ENCODE measurements at places on chromosomes 1 and 21. TPM values are rescaled to one million over a fixed set of nuclear protein-coding genes. Genes with fewer than 3 reads are reported as not detected.

GRCh38 chr21:14403681-14404318 is 20.9 kb upstream of the HSPA13 start:
- no peak for DNase-seq
- H3K36me3 ChIP-seq = no peaks in the 10 kb centered on the region
- no peak overlapping the region for H3K27ac ChIP-seq
- H3K4me1 ChIP-seq = no peaks in the 10 kb centered on the region
- no peak overlapping the region for H3K4me3 ChIP-seq

DNA sequence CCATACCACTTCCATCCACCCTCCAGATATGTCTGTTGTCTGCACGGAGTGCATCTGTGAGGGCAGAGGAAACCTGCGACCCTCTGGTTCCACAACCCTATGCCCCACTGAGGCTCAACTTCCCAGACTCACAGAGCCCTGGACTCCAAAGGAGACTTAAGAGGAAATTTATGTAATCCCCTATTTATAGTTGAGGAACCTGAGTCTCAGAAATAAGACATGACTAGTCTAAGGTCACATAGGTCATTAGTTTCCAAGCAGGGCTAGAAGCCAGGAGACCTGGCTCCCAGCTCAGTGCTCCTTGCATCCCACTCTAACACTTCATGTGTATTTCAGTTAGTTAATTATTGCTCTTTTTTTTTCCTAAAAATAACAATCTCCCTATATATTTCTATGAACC is 15.7 kb upstream of the LEMD1 start:
- H3K27ac ChIP-seq = no peak overlapping the region
- no peaks in the 10 kb centered on the region for H3K36me3 ChIP-seq
- peaks cover 9% of the 10 kb centered on the region for H3K4me1 ChIP-seq

The C1orf141 gene
- not detected for total RNA-seq

The ADGRL2 gene
- 74.7 TPM for total RNA-seq

The CAMK2N1 gene
- 5.6 TPM for total RNA-seq

- no peaks in the 10 kb centered on the region for H3K36me3 ChIP-seq
- H3K27ac ChIP-seq = no peak overlapping the region
- no peak for DNase-seq
These were observed 115.0 kb upstream of the BACE2 start for GRCh38 chr21:41052820-41053555.

DNA sequence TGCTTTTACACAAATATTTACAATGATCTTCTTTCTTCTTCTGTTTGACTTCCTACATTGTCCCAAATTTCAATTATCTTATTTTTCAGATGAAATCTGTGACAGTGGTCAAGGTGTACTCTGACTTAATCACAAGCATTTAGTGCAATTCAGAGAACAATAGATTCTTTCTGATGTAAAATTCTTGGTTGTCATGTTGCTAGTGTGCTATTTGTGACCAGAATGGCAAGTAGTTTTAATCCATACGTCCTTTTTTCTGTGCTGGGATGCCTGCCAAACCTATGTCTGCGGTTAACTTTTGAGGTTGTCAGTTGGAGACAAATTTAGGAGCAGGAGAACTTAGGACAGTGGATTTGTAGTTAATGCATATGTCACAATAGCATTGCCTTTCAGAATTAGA is 31.0 kb downstream of the NCAM2 start:
- H3K4me1 ChIP-seq = no peaks in the 10 kb centered on the region
- no peak overlapping the region for H3K4me3 ChIP-seq
- no peak for DNase-seq
- no peaks in the 10 kb centered on the region for H3K27me3 ChIP-seq

- no peaks in the 10 kb centered on the region for H3K36me3 ChIP-seq
- no peaks in the 10 kb centered on the region for H3K27me3 ChIP-seq
- no peak overlapping the region for H3K27ac ChIP-seq
- no peak for DNase-seq
These were observed 105.3 kb downstream of the PTGS2 start for GRCh38 chr1:186574926-186575325.

DNA sequence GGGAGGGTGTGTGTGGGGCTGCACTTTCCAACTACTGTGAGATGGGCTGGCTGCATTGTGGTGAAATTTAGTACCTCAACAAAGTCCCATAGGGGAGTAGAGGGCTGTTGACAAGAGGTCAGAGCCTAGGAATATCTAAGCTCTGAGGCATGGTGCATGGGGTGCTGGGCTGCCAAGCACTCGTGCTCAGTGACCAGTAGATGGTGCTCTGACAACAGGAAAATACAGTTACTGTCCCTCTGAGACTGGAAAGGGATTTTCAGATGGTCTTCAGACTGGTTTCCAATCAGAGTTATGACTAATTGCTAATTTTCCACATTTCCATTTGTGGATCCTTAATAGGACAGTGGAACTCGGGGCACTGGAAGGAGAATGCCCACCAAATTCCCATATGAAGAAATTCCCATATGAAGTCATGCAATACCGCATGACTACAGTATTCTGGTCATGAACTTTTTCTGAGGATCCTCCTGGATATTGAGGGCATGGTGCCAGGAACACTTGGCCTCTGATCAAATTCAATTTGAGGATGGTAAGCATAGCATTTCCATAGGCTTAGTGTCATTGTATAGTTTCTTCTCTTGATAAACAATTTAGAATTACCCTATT is 4.1 kb upstream of the CACNA1E start:
- H3K4me3 ChIP-seq = no peak overlapping the region
- no peak overlapping the region for H3K27ac ChIP-seq
- no peaks in the 10 kb centered on the region for H3K4me1 ChIP-seq
- peaks cover 29% of the 10 kb centered on the region for H3K27me3 ChIP-seq
- H3K36me3 ChIP-seq = no peaks in the 10 kb centered on the region
- peak; percentile 21 for DNase-seq

DNA sequence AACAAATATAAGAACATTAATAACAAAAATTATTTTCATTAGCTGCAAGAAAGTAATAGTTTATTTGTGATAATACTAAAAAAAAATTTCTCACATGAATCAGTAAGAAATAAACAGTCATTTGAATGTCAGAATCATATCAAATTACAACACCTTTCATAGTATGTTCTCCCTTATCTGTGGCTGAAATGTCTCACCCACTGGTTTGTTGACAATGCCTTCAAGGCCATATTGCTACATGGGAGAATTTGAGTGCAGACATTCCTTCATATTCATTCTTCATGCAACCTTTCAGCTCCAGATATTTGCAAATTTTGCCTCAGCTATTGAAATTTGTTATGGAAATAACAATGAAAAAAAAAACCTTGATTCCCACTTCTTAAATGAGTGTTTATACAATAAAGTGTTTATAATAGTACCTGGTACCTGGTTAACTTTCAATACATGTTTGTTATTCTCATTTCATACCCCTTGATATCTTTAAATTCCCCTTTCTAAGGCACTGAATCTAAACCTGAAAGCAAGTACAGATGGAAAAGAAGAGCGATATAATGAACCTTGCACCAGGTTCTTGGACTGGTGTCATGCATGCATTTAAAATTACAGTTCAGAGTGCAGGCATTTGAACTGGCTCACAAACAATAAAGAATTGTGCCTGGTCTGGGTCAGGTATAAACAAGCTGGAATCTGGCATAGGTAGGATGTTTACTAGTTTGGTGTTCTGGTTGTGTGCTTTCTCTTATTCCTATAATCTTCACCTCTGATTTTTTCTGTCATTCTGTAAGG is 242.2 kb upstream of the ADGRL2 start:
- no peaks in the 10 kb centered on the region for H3K27me3 ChIP-seq
- peaks cover 4% of the 10 kb centered on the region for H3K36me3 ChIP-seq
- H3K4me1 ChIP-seq = no peaks in the 10 kb centered on the region
- H3K27ac ChIP-seq = no peak overlapping the region
- DNase-seq = no peak

- H3K36me3 ChIP-seq = no peaks in the 10 kb centered on the region
- no peak overlapping the region for H3K4me3 ChIP-seq
- no peaks in the 10 kb centered on the region for H3K4me1 ChIP-seq
- H3K27ac ChIP-seq = peak overlapping the region; percentile 86
These were observed 9.8 kb upstream of the LUZP1 start for GRCh38 chr1:23178414-23178813.

The USH2A gene
- not detected for total RNA-seq

DNA sequence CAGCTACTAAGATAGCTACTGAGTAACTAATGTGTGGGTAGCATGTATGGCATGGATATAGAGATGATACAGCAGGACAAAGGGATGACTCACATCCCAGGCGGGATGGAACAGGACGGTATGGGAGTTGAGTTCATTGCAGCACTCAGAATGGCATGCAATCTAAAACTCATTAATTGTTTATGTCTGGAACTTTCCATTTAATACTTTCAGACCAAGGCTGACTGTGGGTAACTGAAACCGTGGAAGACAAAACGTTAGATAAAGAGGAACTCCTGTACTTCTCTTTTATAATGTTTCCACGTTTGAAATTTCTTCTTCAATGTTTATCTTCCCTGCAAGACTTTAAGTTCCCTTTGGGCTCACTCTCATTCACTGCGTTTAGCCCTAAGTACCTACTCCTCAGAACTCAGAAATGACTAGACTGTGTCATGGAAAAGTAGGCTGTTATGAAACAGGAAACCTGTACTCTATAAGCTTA is 151.9 kb downstream of the MAGI3 start:
- no peak overlapping the region for H3K4me3 ChIP-seq
- no peaks in the 10 kb centered on the region for H3K4me1 ChIP-seq
- no peak overlapping the region for H3K27ac ChIP-seq
- no peaks in the 10 kb centered on the region for H3K36me3 ChIP-seq
- no peaks in the 10 kb centered on the region for H3K27me3 ChIP-seq

DNA sequence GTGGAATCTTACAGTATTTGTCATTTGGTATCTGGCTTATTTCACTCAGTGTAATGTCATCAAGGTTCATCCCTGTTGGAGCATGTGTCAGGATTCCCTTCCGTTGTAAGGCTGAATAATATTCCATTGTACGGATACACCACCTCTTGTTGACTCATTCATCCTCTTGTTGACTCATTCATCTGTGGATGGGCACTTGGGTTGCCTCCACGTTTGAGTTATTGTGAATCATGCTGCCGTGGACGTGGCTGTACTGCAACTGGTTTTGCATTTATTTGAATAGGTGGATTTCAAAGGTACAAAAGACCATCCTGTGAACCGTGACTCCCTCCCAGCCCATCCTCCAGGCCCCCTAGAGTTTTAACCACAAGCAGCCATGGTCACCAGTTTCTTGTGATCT is 11.9 kb upstream of the TCP10L start:
- H3K4me1 ChIP-seq = no peaks in the 10 kb centered on the region
- no peaks in the 10 kb centered on the region for H3K36me3 ChIP-seq

DNA sequence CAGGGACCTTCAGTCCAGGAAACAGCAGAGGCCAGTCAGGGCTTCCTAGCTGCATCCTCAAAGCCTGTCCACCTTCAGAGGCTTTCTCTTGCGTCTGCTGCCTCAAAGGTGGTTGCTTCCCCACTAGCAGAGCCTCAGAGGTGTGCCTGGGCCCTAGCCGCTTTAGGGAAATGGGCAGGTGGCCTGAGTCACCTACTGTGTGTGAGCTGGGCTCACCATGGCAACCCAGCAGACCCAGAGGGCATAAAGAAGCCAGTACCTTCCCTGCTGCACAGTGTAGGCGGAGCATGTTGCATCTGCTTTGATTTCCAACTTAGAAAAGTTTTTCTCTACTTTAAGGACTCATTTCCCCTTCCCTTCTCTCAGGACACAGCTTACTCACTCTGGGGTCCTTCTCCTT is 12.5 kb downstream of the SLC9A1 start:
- peak overlapping the region; percentile 77 for H3K27ac ChIP-seq
- H3K27me3 ChIP-seq = no peaks in the 10 kb centered on the region
- DNase-seq = peak; percentile 73
- H3K4me3 ChIP-seq = no peak overlapping the region
- peaks cover 61% of the 10 kb centered on the region for H3K4me1 ChIP-seq

- no peak overlapping the region for H3K27ac ChIP-seq
- H3K36me3 ChIP-seq = no peaks in the 10 kb centered on the region
- no peaks in the 10 kb centered on the region for H3K4me1 ChIP-seq
- H3K27me3 ChIP-seq = no peaks in the 10 kb centered on the region
These were observed 71.8 kb upstream of the CSF1 start for GRCh38 chr1:109838838-109839240.

DNA sequence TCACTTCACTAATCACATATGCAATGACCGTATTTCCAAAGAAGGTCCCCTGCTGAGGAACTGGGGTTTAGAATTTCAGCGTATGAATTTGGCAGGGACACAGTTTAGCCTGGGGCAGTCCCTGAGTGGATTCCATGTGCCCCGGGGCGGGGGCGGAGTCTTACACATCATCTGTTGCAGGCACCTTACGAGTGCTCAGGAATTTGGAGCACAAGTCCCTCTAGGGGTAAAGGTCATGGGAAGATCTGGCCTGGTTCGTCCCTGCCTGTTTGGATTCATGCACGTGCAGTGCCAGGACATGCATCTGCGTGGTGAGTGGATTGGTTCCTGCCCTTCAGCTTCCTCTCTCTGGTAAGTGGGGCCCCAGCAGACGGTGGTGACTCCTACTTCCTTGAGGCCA is 208.3 kb upstream of the C1orf174 start:
- no peak overlapping the region for H3K27ac ChIP-seq
- H3K36me3 ChIP-seq = no peaks in the 10 kb centered on the region
- no peak overlapping the region for H3K4me3 ChIP-seq
- H3K27me3 ChIP-seq = no peaks in the 10 kb centered on the region
- no peaks in the 10 kb centered on the region for H3K4me1 ChIP-seq

The AGMAT gene
- total RNA-seq = 0.33 TPM

The PTCH2 gene
- total RNA-seq = 2.2 TPM

The ZNF436 gene
- total RNA-seq = 23.9 TPM

The PLCH2 gene
- total RNA-seq = 12.0 TPM

DNA sequence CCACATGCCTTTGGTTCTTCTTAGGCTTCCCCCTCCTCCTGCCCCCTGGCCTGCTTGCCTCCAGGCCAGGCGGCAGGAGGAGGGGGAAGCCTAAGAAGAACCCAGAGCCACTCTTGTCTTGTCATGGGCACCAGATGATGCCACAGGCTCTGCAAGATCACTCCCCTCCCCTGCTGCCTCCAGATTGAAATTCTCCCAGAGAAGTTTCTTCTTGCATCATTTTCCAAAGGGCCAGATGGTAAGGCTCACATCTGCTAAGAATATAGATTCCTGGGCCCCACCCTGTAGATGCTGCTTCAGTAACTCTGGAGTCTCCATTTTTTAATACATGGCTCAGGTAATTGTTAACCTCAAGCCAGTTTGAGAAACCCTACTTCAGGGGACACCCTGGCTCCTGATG is 60.8 kb downstream of the FAM163A start:
- no peaks in the 10 kb centered on the region for H3K36me3 ChIP-seq
- no peaks in the 10 kb centered on the region for H3K27me3 ChIP-seq
- H3K4me1 ChIP-seq = no peaks in the 10 kb centered on the region
- H3K27ac ChIP-seq = no peak overlapping the region
- no peak for DNase-seq
- H3K4me3 ChIP-seq = no peak overlapping the region

All from breast epithelium (tissue), 4 donors.